ENCODE measurements at places on chromosomes 1 and 21.

DNA sequence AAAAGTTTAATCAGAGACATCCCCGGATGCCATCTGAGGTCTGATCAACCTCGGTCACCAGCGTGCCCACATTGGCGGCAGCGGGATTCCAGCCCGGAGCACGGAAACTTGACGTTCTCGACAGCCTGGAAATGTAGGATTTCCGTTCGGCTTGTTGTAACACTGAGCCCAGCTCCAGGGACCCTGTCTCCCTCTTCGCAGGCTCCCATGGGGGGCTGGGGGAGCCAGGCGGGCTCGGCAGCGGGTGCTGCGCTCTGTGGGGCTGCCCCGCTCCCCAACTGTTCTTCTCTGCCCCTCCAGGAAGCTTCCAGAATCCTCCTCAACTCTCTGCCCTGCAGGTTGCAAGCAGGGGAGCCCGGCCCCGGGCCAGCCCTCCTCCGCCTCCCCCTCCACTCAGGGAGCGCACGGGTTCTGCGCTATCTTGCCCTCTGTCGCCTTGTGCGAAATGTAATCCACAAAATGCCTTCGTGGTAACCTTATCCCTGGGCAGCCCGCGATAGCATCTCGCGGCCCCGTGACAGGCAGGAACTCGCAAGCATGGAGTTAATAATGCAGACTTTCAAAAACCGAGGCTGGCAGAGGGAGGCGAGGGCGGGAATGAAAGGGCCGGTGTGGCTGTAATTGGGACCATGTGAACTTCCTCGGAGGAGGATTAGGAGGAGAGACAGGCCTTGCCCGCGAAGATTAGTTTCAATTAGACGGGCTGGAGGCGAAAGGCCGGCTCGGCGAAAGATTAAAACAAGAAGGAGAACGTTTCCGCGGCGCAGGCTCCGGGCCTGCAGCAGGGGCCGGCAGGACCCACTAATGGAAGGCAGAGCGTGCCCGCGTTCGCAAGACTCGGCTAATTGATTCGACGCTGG is 53.9 kb upstream of the TTC34 start:
- DNase-seq: no peak

- DNase-seq: no peak
Observed at GRCh38 chr1:200681231-200681630, 11.5 kb upstream of the DDX59 start.

DNA sequence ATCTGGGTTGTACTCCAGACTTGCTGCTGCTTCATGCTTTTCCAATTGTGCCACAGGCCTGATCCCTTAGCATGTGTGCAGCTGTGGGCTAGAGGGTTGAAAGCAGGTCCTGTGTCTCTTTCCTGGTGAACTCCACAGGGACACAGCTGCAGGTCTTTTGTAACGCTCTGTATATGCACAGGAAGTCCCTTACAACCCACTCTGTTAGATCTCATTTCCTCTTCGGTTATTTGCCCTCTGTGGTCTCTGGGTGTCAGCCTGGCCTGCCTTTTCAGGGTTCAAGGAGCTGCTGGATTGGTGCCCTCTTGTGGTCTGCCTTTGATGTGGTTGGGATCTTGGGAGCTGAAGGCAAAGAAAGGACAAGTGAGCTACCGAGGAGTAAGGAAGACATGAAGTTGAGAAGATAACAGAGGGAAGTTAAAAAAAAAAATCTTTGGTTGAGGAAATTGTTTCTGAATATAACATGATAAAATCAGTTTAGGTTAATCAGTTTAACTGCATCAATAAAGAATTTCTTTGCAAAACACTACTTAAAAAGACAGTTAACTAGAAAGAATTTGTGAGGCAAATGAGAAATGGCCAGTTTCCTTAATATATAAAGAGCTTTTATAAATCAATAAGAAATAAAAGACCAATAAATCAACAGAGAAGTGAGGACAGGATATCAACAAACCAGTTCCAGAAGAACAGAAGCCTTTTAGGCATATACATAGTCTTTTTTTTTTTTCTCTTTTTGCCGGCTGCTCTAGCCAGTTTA is 44.1 kb downstream of the UCK2 start:
- no peak for DNase-seq

DNA sequence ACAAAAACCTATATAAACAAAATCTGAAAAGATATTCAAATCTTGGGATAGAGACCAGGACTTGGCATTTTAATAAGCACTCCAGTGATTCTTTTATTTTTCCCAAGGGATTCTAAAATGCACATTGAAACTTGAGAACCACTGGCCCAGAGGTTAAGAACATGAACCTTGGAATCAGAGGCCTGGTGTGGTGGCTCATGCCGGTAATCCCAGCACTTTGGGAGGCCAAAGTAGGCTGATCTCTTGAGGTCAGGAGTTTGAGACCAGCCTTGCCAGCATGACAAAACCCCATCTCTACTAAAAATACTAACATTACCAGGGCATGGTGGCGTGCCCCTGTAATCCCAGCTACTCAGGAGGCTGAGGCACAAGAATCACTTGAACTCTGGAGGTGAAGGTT is 12.9 kb upstream of the CEP85 start:
- no peak for DNase-seq

DNA sequence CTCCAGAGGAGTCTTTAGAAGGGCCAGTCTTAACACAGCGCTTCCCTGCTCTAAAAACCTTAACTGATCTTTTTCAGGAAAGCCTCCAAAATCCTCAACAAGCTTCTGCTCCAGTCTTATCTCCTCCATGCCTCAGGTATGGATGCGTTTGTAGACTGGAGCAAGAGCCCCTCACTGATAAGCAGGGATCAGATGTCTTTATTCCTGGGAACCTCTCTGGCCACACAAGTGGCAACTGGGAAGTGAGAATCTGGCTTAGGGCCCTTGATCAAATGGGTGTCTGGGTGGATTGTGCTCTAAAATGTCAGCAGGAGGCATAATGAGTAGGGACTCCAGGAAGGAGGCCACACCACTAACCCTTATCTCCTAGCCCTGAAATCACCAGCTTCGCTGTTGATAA is 1.4 kb downstream of the ZBTB8A start:
- no peak for DNase-seq

DNA sequence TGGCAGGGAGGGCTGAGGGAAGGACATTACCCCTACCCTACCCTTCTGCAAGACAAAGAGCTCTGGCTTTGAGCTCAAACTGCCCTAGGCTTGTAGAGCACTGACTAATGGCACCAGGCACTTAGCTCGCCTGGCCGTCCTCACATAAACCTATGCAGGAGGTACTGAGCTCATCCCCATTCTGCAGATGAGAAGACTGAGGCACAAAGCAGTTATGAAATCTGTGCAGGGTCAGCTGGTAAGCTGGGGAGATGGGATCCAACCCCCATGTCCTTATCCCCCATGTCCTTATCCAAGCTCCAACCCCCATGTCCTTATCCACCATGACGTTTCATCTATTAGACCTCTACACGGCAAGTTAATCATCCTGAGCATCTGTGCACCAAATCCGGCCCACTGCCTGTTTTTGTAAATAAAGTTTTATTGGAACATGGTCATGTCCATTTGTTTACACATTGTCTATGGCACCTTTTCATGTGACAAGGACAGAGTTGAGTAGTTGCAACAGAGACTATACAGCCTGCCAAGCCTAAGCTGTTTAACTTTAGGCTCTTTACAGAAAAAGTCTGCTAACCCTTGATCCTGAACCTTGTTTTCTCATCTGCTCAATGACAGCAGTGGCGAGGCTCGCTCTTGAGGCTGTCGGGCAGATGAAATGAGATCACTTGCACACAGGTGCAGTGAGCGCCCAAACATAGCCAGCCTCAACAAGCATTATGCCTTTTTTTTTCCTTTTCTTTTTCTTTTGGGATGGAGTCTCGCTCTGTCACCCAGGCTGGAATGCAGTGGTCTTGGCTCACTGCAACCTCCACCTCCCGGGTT is 86.8 kb downstream of the FBXO2 start:
- no peak for DNase-seq
